ENCODE measurements at places on chromosomes 12 and 14. TPM values are rescaled to one million over a fixed set of nuclear protein-coding genes. Genes with fewer than 3 reads are reported as not detected.

GRCh38 chr12:106128585-106129328 is 10.0 kb downstream of the NUAK1 start:
- no peak for DNase-seq

DNA sequence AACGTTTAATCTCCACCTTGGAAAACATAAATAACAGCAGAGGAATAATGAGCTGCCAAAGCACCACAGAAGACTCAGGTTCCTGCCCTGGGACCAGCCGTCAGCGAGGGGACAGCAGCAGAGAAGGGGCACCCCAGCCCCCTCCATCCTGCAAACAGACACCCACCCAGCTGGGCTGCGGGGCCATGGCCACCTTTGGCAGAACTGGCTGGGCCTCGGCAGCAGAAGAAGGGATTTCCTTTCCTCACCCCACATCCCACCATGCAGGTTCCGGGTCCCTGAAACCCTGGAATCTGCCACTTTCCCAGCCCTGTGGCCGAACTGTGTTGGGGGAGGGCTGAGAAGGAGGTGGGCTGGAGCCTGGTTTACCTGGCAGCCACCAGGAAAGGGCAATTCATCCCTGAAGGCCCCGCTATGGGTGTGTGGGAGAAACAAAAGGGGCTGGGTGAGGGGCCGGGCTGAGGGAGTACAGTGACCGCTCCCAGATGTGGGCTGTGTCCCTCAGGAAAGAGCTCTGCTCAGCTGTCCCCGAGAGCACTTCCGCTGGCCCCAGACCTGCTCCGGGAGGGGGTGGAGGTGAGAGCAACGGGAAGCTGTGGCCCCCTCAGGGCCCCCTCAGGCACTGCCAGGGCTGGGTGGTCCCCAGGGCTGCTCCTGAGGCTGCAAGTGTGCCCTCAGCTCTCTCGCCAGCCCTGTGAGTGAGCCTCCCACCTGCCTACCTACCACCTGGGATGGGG is 3.8 kb downstream of the PGF start:
- no peak for DNase-seq

- no peak for DNase-seq
Measured at GRCh38 chr14:58901826-58902225, 264.1 kb downstream of the DACT1 start.

DNA sequence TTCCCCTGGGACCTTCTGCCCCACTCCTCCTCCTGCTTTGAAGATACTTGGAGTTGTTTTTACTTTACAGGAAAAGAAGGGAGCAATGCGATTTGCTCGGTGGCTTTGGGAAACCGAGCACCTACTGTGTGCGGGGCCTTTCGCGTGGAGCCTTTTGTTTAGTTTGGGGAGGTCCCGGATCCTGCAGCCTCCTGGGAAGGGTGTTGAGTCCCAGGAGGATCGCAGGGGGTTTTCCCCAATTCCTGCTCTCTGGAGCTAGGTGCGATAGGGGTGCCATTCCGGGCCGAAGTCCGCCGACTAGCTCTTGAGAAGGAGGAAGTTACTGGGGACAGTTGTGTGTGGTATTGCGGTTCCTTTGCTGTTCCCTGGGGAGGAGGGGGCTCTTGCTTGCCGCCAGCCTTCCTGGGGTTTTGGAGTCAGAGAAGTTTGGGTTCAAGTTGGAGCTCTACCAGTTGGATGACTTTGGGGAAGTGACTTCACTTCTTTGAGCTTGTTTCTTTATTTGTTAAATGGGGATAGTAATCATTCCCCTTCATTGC is 1.1 kb downstream of the BRI3BP start:
- no peak for DNase-seq

CTSG gene
- not detected for total RNA-seq

DNA sequence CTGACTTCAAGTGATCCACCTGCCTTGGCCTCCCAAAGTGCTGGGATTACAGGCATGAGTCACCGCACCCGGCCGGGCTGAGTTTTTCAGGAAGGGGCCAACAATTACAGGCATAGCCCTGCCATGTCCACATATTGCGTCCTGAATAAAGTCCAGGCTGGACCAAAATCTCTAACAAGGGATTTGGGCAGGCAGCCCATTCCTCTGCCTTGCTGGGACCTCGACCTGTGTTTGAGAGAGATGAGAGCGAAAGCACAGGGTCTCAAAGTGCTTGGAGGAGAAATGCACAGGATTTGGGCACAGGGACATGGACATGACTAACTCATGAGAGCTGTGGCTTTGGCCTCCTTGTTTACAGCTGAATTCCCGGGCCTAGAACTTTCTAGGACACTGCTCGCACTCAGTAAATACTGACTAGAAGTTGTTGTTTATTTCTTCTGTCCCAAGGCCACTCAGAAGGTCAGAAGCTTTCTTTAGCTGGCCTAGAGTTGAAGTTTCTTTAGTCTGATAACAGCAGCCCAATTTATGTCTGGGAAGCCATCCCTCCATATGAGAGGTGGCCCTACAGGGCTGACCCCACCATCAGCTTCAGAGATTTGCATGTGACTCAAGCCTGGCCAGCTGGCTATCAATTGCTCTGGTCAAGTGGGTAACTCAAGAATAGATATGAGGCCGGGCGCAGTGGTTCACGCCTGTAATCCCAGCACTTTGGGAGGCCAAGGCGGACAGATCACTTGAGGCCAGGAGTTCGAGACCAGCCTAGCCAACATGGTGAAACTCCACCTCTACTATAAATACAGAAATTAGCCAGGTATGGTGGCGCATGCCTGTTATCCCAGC is 11.7 kb downstream of the CAMKK2 start:
- DNase-seq: no peak

GRCh38 chr12:52873513-52873831 is 24.7 kb upstream of the KRT78 start:
- DNase-seq: no peak

GRCh38 chr14:58088961-58089360 is 63.1 kb downstream of the ARMH4 start:
- DNase-seq: no peak

- peak; percentile 84 for DNase-seq
Measured at GRCh38 chr14:71753126-71753830, 179.0 kb upstream of the RGS6 start.

MYBPC1 gene
- not detected for total RNA-seq

DNA sequence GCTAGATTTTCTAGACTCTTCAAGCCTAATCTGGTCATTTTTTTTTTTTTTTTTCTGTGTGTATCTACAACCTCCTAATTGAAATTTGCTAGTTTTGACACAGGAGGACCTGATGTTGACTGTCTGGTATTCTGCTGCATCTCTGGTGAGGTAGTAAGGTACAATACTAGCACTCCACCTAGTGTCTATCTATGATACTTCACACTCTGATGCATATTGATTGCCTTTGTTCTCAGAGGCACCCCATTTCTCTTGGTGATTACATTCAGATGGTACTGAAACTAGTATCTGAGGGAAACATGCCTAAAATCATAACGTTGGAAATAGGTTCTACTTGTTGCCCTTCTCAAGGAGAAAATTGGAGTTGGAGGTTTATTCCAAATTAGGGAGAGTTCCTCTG is 930.5 kb upstream of the NOVA1 start:
- DNase-seq: no peak

- no peak for DNase-seq
Measured at GRCh38 chr12:132562489-132563021, 47.8 kb downstream of the LRCOL1 start.

GRCh38 chr12:106123551-106124081 is 15.1 kb downstream of the NUAK1 start:
- DNase-seq: no peak

- DNase-seq: no peak
Measured at GRCh38 chr12:49784756-49785409, 43.3 kb downstream of the NCKAP5L start.

- no peak for DNase-seq
Measured at GRCh38 chr12:99476956-99477355, 170.6 kb upstream of the GARIN6 start.

GRCh38 chr12:11959117-11959823 is 111.5 kb upstream of the BCL2L14 start:
- DNase-seq: no peak

- DNase-seq: no peak
Measured at GRCh38 chr14:86404425-86404824, 874.5 kb downstream of the FLRT2 start.

KCNH3 gene
- 2.5 TPM for total RNA-seq
